WERI-Rb-1 (cell line): ENCODE measurements at places on chromosomes 6 and 20.
A peak's percentile ranks its signal among the peaks of the same experiment; 100 is the strongest.

GRCh38 chr6:44572346-44572745 lies 184.8 kb downstream of the CDC5L start:
- no peak for DNase-seq

- no peak for DNase-seq
These were observed 92.3 kb downstream of the CNBD2 start for GRCh38 chr20:36060676-36061075.

DNA sequence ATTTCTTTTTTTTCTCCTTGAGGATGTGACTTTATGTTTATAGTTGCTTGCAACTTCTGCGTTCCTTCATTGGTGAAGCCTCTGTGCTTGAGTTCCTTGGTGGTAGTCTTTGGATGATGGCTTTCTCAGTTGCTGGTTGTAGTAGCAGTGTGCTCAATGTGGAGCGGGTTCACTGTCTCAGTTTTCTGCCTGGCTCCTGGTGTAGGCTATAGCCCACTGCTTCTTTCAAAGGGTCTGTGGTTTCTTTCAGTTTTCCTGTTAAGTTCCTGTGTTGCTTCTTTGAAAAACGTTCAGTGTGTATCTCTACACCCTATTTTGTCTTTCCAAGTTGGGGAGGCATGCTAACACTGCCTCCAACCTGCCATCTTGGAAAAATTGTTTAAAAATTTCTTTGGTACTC lies 33.9 kb upstream of the ZBTB24 start:
- no peak for DNase-seq

GRCh38 chr6:7732228-7732627 lies 6.3 kb downstream of the BMP6 start:
- DNase-seq, result no peak

DNA sequence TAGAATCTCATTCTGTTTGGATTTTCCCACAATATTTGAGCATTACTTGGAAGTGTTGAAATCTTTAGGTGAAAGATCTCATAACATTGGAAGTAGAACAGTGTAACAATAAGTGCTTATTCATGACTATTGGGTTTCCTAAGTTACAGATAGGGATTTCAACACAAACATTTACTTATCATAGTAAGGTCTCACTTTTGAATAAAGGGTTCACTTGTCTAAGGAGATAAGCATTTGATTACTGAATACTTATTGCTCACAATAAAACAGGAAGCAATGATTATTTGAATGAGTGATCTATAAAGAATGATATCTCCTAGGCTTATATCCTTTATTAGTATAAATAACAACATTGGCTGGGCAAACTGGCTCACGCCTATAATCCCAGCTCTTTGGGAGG lies 14.8 kb downstream of the DDX43 start:
- no peak for DNase-seq

DNA sequence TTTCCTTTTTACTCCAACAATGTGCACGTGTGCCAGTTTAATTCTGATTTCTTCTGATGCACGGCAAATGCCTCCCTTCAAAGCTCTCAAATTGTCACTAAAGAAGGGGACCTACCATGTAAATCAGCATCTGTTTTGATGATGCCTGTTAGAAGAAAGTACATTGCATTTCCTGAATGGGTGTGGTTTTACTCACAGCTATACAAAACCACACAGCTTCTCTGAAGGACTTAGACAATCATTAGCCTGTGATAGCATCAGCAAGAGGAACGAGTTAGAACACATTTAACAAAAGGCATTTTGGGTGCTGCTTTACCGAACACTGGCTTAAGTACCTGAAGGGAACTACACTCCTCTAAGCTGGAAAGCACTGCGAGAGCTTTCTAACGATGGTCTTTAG lies 109.4 kb downstream of the ATXN1 start:
- no peak for DNase-seq

GRCh38 chr6:79438030-79438429 lies 99.2 kb downstream of the LCA5 start:
- no peak for DNase-seq

DNA sequence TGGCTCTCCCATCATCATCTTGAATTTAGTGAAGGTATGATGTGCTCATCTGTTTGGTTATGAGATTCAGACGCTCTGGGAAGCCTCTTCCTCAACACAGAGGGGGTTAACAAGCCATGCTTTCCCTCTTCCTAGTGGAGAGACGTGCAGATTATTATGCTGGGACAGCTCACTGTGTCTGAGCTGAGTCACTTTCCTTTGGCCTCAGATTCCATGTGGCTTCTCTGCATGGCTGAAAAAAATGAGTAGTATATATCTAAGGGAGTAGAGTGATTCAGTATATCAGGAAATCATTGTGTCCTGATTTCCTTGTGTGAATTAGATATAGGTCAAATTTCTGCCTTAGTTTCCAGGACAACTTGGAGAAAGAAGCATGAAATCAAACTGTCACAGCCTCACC lies 52.6 kb downstream of the FIG4 start:
- DNase-seq, result no peak

- DNase-seq, result peak; percentile 55
These were observed 22.3 kb downstream of the ILRUN start for GRCh38 chr6:34674268-34674639.

- DNase-seq, result peak; percentile 32
These were observed 50.8 kb upstream of the TGM3 start for GRCh38 chr20:2244993-2245392.
